GM06990 (cell line): ENCODE measurements at places on chromosomes 5 and 9.
A peak's percentile ranks its signal among the peaks of the same experiment; 100 is the strongest.

GRCh38 chr5:176788941-176789872, 21.2 kb upstream of the UNC5A start:
- no peak for DNase-seq

- DNase-seq, result no peak
Observed at GRCh38 chr9:96133321-96134021, 168.5 kb downstream of the HSD17B3 start.

- no peak for DNase-seq
Observed at GRCh38 chr5:151825445-151825844, 53.7 kb downstream of the G3BP1 start.

DNA sequence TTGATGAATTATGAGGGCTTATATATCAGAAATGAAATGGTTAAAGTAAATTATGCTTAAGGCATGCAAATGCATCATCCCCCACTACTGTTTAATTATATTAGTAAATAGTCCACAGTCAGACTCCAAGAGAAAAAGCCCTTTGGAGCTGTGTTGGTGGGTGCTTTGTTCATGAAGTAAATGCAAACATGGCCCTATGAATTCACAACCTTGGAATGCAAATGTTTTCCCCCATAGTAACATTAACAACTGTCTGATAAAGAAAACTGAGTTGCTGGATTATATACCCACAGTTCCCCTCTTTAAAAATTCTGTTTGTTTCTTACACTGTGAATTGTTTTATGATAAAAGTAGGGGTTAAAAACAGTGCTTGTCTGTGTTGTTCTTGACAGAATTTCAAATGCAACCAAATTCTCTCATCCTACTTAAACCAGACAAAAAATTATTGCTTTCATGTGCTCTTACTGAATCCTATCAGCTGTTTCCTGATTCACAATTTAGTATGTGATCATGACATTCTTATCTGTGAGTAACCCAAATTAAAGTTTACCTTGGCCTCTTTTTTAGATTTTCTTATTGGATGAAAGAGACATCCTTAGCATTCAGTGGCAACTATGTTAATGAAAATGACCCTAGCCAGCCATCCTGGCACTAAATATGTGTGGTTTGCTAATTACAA, 48.5 kb upstream of the SNCAIP start:
- DNase-seq, result no peak

DNA sequence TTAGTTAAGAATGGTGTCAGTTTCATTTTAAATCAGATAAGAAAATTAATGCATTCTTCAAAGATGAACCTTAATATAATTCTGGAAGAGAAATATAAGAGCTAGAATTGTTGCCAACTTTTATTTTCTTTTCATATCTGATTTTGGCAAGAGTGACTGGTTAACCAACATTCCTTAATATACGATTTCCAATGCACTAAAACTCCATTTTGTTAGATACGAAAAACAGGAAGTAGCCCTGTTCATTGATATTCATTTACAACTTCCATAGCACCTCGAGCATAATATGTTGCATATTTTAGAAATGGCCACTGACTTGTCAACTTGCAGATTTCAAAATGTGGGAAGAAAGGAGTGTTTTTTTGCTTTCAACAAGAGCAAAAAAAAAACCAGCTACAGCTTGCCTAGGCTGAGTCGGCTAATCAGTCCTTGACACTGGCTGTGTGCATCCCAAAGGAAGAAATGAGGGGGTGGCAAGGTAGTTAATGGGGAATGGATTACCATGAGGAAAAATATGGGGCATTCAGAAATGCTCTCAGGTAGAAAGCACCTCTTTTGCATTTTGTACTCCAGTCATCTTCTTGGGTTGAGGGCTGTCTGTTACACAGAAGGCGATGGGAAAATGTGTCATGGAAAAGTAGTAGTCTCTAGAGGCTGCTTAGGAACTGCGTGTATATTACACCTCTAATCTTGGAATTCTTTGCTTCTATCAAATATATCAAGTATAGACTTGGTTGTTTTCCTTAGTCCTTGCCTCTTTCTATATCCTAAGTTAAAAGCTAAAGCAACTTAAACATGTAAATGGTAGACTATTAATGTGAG, 3.9 kb downstream of the MAP3K1 start:
- peak; percentile 27 for DNase-seq

GRCh38 chr5:15719784-15720183, 219.8 kb downstream of the FBXL7 start:
- no peak for DNase-seq

DNA sequence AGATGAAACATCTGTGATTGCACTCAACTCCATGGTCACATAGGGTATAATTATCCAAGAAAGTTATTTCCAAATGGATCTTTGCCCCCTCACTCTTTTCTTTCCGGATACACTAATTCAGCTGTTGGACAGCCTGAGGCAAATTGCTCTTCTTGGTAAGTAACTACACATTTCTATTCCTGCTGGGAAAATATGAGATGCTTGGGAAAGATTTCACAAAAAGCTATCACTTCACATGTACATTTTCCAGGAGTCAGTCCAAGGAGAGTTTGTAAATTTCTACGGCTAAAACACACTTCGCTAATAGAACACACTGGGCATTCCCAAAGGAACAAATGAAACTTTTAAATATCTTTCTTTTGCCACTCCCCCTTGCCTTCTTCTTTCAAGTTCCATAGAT, 123.0 kb upstream of the GRIA1 start:
- no peak for DNase-seq

- no peak for DNase-seq
Observed at GRCh38 chr5:154967421-154968024, 26.6 kb downstream of the MRPL22 start.

DNA sequence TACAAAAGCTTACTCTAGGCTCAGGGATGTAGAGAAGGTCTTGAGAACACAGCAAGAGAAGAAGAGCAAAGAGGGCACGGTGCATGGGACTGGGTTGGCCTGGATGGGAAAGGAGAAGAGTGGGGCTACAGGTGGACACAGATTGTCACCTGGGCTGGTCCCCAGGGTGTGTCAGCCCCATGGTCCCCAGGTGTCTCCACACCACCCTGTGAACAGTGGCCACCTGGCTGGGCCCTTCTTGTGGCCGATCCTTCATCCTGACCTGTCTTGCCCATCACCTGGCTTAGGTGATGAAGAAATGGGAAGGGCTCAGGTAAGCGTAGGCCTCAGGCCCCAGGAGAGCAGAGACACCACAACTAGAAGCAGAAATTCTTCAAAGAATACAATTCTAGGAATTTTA, 188.9 kb downstream of the TENT4A start:
- DNase-seq, result no peak

DNA sequence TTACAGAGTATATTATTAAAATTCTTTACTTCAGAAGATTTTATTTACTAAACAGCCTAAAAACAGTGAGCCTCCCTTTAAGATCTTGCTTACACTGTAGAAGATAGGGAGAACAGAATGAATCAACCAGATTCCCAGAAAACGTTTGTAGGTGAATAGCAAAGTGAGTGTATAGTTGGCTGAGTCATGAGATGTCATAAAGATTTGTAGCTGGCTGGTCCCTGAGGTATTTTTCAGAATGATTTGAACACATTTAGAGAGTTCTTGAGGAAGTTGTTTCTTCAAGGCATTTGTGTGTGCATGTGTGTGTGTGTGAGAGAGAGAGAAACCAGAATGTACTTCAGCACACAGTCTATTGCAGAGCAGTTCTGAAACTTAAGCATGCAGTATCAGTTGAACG, 159.4 kb upstream of the PRR16 start:
- DNase-seq, result no peak

DNA sequence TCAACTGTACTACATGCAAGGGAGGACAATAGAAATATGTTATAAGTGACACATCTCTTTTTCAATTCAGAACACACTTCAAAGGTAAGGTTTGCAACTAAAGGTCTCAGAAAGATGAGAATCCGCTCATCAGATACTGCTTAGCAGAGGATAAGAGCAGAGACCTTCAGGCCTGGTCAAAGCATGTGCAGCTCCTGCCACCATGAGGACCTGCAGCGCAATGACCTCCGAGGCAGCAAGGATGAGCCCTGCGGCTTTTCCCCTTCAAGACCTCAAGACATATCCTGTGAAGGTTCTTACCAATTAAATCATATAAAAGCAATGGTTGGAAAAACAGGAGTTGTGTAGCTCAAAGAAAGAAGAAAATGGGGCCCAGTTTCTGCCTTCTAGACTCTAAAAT, 135.8 kb downstream of the TRIM36 start:
- peak; percentile 6 for DNase-seq
